ENCODE measurements at places on chromosomes 4 and X. TPM values are rescaled to one million over a fixed set of nuclear protein-coding genes. Genes with fewer than 3 reads are reported as not detected.

The FGFBP1 gene
- not detected for polyA plus RNA-seq

DNA sequence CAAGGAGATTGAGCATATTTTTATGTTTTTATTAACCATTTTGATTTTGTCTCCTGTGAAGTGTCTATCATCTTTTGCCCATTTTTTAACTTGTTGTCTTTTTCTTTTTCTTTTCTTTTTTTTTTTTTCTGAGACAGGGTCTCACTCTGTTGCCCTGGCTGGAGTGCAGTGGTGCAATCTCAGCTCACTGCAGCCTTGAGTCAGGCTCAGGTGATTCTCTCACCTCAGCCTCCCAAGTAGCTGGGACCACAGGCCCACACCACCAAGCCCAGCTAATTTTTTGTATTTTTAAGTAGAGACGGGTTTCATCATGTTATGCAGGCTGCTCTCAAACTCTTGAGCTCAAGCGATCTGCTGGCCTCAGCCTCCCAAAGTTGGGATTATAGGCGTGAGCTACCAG, 4.6 kb upstream of the ADD1 start:
- DNase-seq, result no peak

DNA sequence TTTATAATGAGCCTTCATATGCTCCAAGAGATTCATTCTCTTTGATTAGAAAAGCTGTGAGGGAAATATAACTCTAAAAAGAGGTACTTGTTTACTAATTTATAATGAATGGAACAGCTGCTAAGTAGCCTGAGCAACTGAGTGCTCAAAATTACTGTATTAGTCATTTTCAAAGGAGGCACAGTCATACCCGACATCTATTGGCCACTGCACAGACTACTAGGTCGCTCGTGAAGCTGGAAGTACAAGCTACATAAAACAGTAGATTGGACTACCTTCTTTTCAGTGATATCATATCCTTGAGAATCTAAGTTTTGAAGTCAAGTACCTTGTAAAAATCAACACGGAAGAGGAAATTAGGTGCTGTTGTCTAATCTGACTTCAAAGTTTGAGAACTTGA, 52.0 kb upstream of the GLRB start:
- DNase-seq, result no peak

GRCh38 chrX:21840193-21840545, 752 bp downstream of the MBTPS2 start:
- peak; percentile 50 for DNase-seq

DNA sequence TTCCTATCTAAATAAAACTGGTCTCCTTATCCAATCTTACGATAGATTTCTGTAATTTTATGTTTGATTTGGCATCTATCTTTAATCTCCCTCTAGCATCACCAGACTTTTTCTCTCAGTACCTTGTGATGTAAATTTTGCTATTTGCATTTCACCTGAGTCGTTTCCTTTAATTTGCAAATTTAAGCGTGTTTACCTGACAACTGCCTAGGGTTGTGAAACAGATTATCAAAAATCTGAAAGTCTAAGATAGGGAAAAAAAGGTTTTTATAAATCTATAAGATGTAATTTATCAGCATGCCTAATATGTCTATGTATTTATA, 39.4 kb upstream of the TMPRSS11E start:
- DNase-seq, result no peak

DNA sequence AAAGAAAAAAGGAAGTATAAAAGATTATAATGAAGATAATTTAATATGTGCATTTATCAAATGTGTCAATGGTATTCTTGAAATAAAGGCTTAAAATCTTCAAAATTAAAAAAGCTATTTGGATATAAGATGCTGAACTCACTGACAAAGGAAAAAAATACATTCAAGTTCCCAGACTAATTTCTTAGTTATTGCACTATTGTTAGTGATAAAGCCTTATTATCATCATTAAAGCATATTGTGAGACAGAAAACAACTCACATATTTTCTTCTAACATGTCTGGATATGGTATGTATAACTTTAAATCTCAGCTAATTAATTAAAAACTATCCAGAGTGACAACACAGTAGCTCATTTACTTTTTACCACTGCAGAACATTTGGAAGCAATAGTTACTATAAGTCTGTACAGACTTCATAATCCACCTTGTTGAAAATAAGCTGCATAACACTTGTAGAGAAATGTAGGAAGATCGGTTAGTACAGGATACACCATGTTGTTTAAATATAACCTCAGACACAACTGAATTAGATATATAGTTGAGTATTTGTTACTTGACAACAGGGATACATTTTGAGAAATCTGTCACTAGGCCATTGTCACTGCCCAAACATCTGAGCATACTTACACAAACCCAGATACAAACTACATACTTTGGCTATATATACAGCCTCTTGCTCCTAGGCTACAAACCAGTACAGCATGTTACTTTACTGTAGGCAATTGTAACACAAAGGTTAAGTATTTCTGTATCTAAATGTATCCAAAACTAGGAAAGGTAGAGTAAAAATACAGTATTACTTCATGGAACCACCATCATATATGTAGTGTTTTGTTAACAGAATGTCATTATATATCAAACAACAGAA, 12.8 kb upstream of the FAM200B start:
- DNase-seq, result no peak

DNA sequence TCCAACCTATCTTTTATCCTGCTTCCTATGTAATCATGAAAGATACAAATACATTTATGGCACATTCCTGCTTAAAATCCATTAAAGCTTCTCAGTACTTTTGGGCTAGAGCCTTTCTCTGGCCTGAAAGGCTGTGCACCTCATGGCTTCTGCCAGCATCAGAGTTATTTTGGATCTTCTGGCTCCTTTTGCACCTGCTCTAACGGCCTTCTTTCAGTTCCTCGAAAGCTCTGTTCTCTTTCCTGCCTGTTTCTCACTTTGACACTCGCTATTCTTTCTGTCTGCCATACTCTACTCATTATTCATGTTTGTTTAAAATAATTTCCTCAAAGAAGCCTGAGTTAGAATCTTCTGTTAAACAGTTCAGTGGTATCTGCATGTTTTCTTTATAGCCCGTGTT, 86.0 kb downstream of the LRP2BP start:
- DNase-seq, result no peak

DNA sequence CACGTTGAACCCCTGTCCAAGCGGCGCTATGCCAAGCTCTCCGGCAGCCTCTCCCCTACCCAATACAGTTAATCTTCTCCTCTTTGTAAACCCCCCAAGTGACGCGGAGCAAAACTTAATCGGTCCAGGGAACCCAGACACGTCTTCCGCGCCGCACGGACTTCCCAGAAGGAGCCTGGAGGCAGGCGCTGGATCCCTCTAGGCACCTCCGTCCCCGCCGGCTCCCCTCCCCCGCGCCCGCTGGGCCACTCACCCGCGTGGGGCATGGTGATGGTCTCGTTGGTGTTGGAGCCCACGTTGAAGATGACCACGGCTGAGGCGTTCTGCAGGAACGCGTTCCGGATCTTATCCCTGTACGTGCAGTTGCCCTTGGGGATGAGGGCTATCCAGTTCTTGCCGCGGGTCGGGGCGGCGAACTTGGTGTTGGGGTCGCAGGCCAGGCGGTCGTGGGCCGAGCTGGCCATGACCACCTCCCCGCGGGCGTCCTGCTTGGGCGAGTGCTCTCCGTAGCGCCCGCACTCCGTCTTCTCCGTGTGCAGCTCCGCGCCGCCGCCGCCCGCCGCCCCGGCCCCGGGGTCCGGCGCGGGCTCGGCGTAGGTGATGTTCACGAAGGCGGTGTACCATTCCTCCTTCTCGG, 1.1 kb downstream of the RNF150 start:
- no peak for DNase-seq

The SULT1B1 gene
- 5.1 TPM for polyA plus RNA-seq

GRCh38 chr4:151459375-151459774, 50.4 kb downstream of the FHIP1A start:
- DNase-seq, result no peak

- DNase-seq, result no peak
Measured at GRCh38 chr4:120728892-120729675, 193.4 kb downstream of the PRDM5 start.

DNA sequence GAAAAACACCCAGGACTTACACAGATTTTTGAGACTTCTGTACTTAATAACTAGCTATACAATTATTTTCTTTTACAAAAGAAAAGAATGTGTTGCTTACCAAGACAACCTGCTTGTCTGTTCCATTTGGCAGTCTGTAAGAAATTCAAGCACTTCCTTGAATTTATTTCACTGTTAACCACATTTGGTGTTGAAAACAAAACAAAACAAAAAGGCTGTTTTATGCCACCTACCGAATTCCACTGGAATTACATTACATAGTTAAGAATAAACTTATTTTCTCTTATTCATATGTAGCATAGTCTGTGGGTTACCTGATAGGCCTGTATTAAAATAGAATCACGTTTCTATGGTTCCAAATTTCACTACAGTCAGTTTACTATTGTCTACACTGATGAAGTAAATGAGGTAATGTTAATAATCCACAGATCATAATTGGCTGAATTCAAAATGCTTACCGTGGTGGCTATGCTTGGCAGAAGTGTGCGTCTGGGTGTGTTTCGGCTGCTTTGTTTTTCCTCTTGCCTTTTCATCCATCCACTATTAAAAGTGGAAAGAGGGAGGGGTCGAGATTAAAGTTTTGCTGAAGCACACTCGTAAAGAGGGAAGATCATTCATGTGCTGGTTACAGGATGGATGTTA, at the start of gene TLR1:
TSS of gene TLR1 (minus strand) at position 138 of the 642 bp plus-strand sequence. CDS start 5,960 bp downstream, outside the sequence.
- peak; percentile 65 for DNase-seq

The MTMR8 gene
- 5.6 TPM for polyA plus RNA-seq

DNA sequence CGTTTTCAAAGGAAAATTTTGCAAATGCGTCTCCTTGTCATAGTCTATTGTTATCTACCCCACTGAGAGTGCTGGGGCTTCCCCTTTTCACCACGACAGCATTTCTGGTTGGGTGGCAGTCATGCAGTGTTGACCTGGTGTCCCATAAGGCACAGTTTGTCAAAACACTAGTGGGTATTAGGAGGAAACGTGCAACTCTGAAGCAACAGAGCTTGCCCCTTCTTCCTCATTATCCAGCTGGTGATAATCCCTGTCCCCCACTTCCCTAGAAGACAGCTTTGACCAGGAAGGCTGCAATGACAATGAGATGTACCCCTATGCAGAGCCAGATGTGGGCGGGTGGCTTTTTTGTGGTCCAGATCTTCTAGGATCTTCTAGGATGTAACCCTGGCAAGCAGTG, 1.8 kb downstream of the TBC1D1 start:
- peak; percentile 24 for DNase-seq

DNA sequence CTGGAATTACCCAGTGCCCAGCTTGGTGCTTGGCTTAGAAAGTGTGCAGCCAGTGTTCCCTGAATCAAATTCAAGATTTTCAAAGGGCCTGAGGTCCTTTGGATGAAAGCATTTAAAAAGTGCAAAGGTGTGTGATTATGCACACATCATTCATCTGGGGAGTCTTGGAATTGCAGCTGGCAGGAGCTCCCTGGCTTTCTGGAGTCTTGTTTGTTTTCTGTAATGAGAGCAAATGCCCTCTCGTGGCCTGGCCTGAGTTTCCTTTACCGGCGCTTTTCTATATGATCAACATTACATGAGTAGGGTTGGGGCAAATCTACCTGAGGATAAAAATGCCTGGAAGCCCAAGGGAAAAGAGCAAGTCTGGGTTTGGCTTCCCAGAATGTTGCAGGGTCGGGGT, 24.6 kb upstream of the SORCS2 start:
- DNase-seq, result no peak

GRCh38 chr4:20839957-20840356, 139.7 kb downstream of the PACRGL start:
- DNase-seq, result no peak

The HS3ST1 gene
- 0.08 TPM for polyA plus RNA-seq

DNA sequence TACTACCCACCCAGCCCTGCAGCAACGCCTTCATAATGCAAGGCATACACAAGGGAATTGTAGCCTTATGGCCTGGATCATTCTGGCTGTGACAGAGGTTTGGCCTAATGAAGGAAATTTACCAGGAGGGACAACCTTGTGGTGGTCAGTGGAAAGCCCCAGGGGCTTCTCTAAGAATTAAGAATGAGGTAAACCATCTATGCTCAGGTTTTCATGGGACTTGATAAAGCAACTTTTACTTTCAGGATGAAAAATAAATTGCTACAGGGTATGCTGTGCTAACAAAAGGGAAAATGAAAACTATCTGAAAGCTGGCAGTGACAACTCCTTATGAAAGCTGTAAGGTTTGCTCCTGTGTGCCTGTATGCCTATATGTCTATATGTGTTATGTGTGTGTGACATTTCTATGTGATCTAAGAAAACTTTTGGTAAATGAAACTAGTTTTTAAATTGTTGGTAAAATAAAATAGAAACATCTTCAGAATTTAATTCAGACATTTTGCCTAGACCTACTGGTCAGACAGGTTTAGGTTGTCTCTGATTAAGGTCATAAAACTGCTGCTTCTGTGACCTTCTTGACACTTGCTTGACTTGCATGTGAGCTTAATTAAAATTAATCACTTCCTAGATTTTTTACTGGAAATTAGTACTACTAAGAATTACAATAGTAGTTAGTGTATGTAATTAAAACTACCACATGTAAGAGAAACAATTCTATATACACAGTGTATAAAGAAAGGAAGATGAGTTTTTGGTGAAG, 19.9 kb upstream of the TXK start:
- DNase-seq, result no peak

The THOC2 gene
- polyA plus RNA-seq, result 31.3 TPM

- no peak for DNase-seq
Measured at GRCh38 chr4:141573678-141574077, 62.7 kb upstream of the IL15 start.

DNA sequence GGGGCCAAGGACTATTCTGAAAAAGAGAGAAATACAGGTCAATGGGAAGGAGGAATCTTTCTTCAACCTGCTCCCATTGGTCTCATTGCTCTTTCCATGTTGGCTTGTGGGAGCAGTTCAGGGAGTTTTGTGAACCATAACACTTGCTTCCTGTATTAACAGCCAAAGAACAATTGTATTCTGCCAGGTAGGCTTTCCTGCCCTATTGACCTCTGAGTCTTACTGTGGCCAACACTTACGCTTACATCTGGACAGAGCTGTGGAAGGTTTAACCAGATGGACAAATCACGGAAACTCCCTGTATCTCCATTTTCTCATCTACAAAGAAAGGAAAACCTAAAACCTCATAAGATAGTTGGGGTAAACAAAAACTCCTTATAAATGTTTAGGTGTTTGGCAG, 30.7 kb downstream of the MID1IP1 start:
- DNase-seq, result no peak

- no peak for DNase-seq
Measured at GRCh38 chr4:3128058-3128457, 53.6 kb downstream of the HTT start.

DNA sequence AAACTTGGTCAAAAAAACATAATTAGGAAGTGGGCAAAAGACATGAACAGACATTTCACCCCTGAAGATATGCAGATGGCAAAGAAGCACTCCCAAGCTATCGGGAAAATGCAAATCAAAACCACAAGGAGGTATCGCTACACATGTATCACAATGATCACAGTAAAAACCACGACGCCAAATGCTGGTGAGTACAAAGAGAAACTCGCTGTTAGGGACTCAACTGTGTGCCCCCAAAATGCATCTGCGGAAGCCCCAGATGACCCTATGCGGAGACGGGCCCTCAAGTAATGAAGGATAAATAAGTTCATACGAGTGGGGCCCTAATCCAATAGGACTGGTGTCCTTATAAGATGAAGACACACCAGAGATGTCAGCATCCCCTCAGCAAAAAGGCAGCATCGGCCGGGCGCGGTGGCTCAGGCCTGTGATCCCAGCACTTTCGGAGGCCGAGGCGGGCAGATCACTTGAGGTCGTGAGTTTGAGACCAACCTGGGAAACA, 10.2 kb downstream of the GAK start:
- DNase-seq, result no peak

The NOX1 gene
- polyA plus RNA-seq, result not detected

- DNase-seq, result no peak
Measured at GRCh38 chr4:18844726-18845125, 823.2 kb upstream of the LCORL start.

The MAGEA1 gene
- not detected for polyA plus RNA-seq

GRCh38 chr4:10747186-10747585, 62.6 kb upstream of the CLNK start:
- DNase-seq, result no peak

Measured in CD4-positive, CD25-positive, alpha-beta regulatory T cell (primary cell).